Activated CD4-positive, alpha-beta T cell treated with anti-CD3 and anti-CD28 coated beads, Interleukin-2, amount 50 U/mL, for 4 hours (primary cell): ENCODE measurements at places on chromosomes 5 and 9.

- DNase-seq = no peak
Observed at GRCh38 chr9:34958411-34958982, 412 bp downstream of the PHF24 start.

DNA sequence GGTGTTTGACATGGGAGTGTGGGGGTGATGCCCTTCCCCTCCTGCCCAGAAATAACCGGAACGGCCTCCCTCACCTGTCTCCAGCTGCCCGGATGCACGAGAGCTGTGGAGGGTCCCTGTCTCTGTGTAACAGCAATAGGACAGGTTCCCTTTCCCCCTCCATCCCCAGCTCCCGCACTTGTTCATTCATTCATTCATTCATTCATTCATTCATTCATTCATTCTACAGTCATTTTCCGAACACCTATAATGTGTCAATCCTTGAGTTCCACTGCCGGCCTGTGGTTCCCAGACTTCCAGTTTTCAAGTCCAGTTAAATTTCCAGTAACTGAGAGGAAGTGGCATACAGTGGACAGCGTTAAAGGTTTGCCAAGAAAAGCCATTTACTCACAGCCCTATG, 7.3 kb downstream of the PRRX2 start:
- no peak for DNase-seq

- DNase-seq = no peak
Observed at GRCh38 chr5:39657943-39658342, 233.2 kb upstream of the DAB2 start.

GRCh38 chr9:6598249-6598725, 47.2 kb downstream of the GLDC start:
- DNase-seq = no peak

DNA sequence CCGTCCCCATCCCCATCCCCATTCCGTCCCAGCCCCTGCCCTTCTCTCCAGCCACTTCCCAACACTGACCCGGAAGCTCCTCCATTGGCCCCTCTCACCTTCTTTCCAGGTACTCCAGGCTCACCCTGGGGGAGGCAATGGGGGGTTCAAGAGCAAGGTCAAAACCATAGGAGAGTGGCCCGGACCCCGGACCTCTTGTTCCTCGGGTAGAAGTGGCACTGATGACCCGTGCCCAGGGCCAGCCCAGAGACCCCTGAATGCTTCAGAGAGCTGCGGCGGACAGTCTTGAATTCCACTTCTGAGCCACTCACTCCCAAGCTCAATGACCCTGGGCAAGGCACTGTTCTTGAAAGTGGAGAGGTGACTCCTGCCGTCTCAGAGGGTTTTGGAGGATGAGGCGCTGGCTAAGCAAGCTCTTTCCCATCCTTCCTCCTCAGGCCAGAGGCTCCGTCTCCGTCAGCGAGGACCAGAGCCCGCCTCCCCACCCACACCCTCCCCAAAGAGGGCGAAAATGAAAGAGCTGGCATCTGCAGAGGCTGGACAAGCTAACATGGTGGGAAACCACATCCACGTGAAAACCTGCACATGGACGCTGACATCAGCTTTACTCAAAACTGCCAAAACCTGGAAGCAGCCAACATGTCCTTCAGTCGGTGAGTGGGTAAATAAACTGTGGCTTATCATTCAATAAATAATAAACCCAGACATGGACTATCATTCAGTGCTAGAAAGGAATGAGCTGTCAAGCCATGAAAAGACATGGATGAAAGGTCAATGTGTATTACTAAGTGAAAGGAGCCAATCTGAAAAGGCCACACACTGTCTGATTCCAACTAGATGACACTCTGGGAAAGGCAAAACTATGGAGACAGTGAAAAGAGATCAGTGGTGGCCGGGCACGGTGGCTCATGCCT, 27.3 kb upstream of the PHYKPL start:
- no peak for DNase-seq

DNA sequence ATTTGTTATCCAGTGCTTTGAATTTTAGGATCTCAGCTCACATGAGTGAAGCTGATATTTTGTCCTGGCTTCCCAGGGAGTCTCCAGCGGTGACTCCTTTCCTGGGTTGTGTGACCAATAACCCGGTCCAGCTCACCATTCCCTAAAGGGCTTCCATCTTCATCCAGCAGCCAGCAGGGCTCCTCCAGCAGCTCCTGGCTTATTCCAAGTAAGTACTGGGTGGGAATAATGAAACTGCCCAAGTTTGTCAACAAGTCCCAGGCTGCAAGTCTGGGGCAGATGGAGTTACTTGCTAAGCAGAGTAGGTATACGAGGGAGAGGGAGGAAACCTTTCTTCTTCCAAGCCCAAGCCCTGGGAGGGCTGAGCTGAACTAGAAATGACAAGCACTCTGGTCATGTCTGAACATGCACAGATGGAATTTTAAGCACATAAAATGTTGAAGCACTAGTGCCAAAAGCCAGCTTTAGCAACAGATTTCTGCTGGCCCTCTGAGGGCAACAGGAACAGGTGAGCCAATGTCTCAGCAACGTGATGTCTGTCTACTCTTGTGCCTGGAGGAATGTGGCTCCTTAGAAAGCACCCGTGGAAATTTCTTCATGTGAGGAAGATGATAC, 153.7 kb upstream of the DAPK1 start:
- DNase-seq = no peak

DNA sequence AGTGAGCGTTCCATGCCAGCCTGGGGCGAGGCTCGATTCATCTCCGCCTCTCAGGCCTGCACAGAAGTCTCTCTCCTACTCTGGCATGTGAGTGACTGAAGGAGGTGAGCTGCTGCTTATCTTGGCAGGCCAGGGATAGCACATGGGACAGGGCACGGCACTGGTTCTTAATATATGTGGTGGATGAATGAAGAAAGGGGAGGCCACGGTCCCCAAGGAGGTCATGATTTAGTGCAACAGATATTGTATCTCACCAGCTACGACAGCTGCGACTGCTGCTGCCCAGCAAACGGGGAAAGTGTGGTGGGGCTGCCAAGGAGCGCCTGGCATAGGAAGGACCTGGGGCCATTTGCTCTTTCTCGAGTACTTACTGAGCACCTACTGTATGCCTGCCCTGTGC, 19.3 kb upstream of the MAPK9 start:
- DNase-seq = no peak

- DNase-seq = no peak
Observed at GRCh38 chr5:122880170-122880689, 34.8 kb downstream of the SNX24 start.

DNA sequence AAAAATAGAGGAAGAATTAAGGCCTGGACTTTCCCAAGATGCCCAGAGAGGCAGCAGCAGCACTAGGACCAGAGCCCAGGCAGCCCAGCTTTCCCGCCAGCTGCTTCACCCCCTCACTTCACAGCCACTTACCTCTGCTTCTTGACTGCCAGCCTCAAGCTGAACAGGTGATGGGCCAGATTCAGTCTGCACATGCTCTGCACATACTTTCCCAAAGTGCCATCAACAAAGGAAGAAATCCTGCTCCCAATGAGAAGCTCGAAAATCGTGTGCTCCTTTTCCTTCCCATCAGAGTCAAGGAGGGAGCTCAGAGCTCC, 4.1 kb upstream of the SLC25A48 start:
- DNase-seq = no peak

GRCh38 chr5:114727358-114727757, 365.5 kb downstream of the KCNN2 start:
- no peak for DNase-seq

DNA sequence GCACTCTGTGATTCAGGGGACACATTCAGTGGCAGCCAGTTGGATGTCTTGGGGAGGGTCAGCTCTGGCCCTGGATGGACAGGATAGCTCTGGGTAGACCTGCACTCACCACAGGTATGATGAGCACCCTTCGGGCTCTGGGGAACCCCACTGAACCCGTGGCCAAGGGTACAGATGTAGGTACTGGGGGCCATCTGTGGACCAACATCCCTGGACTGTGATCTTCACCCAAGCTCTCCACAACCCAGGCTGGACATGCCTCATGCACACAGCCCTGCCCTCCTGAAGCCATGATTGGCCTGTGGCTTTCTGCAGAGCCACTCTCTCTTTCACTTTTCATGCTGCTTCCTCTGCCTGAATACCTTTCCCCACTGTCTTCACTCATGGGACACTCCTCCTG, 15.6 kb upstream of the ACSL6 start:
- DNase-seq = no peak

GRCh38 chr5:109693535-109694400, 4.0 kb downstream of the MAN2A1 start:
- DNase-seq = no peak

DNA sequence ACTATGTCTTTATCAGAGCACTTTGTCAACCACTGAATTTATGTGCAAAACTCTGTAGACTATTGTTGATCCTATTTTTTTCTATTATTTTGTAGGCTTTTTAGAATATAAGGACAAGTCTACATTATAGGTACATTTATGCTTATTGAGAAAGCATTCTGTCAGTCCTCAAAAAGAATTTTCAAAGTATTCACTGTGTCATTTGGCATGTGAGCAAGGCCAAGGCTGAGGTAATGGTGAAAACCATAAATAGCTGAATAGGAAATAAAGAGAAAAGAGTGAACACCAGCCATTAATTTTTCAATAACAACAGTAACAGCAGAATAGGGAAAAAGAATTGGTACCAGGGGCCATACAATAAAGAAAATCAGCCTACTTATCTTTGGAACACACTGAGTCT, 21.0 kb downstream of the SKIC3 start:
- no peak for DNase-seq

- peak; percentile 43 for DNase-seq
Observed at GRCh38 chr5:132070460-132071337, 2.9 kb upstream of the CSF2 start.

- DNase-seq = no peak
Observed at GRCh38 chr5:15117688-15118087, 246.1 kb upstream of the ANKH start.

- DNase-seq = no peak
Observed at GRCh38 chr5:93189707-93190120, 391.3 kb downstream of the NR2F1-AS1 start.

GRCh38 chr9:130284249-130284625, 18.7 kb downstream of the HMCN2 start:
- no peak for DNase-seq

DNA sequence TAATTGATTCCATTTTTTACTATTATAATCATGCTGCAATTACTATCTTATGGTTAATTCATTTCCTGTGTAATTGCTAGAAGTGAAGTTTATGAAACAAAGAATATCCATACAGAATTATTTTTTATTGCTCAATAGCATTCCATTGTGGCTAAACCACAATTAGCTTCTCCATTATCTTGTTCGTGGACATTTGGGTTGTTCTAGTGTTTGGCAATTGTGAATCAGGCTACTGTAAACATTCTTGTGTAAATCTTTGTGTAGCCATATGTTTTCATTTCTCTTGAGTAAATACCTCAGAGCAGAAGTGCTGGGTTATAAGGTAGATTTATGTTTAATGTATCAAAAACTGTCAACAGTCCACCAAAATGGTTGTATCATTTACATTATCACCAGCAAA, 341.1 kb downstream of the MAT2B start:
- no peak for DNase-seq

- DNase-seq = peak; percentile 21
Observed at GRCh38 chr9:79570448-79571308, 1.1 kb upstream of the TLE4 start.

- DNase-seq = peak; percentile 7
Observed at GRCh38 chr5:79236362-79236969, 535 bp downstream of the JMY start.

DNA sequence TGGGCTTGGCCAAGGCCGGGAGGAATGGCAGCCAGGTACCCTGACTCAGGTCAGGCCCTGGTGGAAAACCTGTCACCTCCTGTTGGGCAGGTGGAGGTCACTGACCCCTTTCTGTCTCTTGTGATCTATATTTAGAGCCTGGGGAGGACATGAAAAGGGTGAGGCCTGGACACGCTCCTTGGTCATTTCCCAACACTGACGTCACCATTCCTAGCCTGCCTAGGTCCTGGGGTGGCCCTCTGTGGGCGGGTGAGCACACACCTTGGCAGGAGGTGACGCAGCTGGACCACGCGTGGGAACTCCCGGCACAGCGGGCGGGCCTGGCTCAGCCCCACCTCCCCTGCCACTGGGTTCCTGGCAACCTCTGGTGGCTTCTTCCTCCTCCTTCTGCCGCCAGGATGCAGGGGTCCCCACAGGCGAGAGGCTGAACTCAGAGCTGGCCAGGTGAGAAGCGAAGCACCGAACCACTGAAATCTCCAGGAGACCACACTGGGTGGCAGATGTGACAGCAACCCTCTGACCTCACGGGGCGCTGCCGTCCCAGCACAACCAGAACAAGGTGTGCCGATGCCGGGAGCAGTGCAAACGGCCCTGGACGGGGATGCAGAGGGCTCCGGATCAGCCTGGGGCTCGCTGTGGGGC, 6.4 kb upstream of the RALGDS start:
- DNase-seq = peak; percentile 58

- DNase-seq = no peak
Observed at GRCh38 chr5:116465411-116465810, 109.2 kb downstream of the SEMA6A start.

DNA sequence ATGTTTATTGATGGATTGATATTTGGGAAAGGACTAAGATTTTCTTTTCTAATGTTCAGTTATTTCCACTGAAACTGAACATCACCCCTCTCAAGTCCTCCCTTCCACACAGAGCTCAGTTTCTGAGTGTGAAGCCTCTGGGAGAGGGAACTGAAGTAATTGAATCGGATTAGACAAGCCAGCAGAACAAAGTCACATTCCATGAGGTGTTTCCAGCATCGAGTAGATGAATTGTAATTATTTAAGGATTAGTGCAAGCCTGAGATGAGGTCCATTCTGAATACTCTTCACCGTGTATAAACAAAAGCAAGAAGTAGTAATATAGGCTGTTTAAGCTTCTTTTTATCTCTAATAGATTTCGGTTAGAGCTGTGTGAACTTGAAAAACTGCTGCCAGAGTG, 2060.5 kb downstream of the MAT2B start:
- DNase-seq = no peak

- DNase-seq = no peak
Observed at GRCh38 chr9:120970244-120970643, 43.6 kb upstream of the TRAF1 start.

DNA sequence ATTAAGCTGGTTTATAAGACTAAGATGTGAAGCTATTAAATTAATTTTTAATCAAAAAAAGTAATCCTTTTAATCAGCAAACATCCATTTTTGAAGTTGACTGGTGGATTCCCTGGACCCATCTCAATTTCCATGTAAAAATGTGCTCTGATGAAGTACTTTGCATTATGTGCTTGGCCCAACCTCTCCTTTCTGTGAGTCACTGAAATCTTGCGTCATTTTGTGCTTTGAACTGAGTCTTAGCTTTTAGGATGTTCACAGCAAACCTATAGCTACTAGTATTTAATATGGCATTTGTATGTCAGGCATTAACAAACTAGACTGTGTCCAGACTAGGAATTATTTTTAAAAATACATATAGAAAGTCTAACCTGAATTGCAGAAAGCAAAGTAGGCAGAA, 55.0 kb upstream of the CDH12 start:
- no peak for DNase-seq

GRCh38 chr5:132807163-132807838, 5.8 kb upstream of the SOWAHA start:
- DNase-seq = no peak

GRCh38 chr9:15426019-15426418, 3.3 kb downstream of the SNAPC3 start:
- no peak for DNase-seq

GRCh38 chr9:90432951-90433350, 209.7 kb downstream of the DIRAS2 start:
- no peak for DNase-seq

GRCh38 chr5:137761566-137761965, 7.4 kb upstream of the HNRNPA0 start:
- no peak for DNase-seq
